ENCODE measurements at places on chromosomes 1 and 21.

DNA sequence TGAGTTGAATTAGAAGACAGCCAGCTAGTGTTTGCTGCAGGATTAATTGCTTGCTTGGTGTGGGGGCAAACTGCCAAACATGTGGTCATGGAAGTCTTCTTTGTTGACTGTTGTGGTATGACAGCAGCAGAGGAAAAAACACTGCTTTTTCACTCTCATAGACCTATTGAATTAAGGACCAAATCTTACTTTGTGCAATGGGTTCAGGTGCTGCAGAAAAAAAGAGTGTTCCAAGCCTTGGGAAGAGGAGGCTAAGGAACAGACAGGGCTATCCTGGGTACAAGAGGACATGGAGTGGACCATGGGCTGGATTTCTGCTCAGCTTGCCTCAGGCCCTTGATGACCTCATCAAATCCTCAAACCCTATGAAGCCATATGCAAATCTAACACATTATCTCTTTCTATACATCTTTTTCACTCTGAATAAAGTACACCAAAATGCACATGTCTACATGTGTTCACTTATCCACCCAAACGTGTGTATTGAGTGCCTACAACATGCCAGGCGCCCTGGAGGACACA is 61.5 kb downstream of the SIPA1L2 start:
- DNase-seq: peak; percentile 25

DNA sequence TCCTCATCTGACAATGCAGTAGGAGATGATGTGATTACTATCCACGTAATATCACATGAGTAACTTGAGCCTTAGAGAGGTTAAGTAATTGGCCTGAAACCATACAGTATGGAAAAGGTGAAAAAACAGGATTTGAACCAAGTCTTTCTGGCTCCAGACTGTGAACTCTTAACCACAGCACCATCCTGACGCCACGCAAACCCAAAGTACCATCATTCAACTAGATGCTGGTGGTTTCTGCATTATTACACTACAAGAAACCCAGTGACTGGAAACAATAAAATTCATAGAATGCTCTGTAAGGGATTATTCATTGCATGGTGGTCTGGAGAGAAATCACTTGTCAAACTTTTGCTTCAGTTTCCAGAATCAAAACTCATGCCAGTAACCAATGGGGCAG is 90.7 kb downstream of the MAB21L3 start:
- DNase-seq: no peak

GRCh38 chr1:183279835-183280234 is 93.8 kb downstream of the LAMC2 start:
- DNase-seq: no peak

GRCh38 chr1:89166705-89167104 is 9.1 kb downstream of the GBP7 start:
- no peak for DNase-seq

GRCh38 chr1:173042806-173043205 is 7.9 kb downstream of the TNFSF18 start:
- no peak for DNase-seq

GRCh38 chr1:192873836-192874235 is 65.0 kb downstream of the RGS2 start:
- no peak for DNase-seq

GRCh38 chr21:23801292-23801691 is 1806.0 kb downstream of the MRPL39 start:
- no peak for DNase-seq

- no peak for DNase-seq
These were observed 528.1 kb downstream of the KIF26B start for GRCh38 chr1:245682638-245683628.

- no peak for DNase-seq
These were observed 12.5 kb downstream of the PDXK start for GRCh38 chr21:43731476-43731875.

DNA sequence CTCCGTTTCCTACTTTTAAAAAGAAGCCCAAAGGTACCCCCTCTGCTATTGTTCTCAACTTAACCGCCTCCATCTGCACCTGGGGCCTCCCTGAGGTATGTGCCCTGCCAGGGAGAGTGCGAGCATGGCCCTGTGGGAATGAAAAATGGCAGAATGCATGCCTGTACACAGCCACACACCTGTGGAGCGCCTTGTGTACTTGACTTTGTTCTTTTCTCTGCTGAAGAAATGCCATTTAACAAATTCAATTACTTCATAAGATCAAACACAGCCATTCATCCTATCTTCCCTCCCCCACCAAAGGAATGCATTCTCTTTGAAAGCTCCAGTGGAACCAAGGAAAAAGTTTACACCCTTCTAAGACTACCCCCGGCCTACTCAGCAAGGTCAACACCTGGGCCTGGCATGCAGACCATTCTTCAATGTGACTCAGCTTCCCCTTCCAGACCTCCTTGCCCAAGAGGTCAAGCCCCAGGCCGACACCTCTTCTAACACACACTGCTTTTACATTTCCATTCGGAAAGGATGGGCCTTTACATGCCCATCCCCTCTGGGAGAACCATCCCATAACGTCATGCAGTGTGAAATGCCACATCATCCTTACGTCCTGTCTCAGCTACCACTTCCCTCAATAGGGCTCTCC is 123.7 kb downstream of the SMYD2 start:
- DNase-seq: no peak

GRCh38 chr1:77888081-77888780 is at the start of gene NEXN:
TSS of gene NEXN (plus strand) at chr1:77888624. CDS start at chr1:77916107, 27,483 bp downstream.
- no peak for DNase-seq

DNA sequence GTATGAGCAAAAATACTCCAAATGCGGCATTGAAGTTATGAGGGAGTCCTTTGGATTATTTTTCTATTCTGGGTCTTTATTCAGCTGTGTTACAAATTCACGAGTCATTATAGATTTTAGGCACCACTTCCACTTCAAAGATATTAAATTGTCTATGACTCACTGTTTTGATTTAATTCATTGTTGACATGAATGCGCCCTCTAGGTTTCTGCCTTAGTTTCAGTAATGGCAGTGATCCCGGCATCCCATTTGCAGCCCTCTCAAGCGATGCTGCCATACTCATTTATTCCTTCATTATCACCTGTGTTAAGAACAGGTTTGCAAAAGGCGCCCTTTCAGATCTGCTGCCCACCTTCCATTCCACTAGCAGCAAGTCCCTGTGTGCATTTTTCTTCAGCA is 14.0 kb downstream of the RSPO1 start:
- DNase-seq: no peak

DNA sequence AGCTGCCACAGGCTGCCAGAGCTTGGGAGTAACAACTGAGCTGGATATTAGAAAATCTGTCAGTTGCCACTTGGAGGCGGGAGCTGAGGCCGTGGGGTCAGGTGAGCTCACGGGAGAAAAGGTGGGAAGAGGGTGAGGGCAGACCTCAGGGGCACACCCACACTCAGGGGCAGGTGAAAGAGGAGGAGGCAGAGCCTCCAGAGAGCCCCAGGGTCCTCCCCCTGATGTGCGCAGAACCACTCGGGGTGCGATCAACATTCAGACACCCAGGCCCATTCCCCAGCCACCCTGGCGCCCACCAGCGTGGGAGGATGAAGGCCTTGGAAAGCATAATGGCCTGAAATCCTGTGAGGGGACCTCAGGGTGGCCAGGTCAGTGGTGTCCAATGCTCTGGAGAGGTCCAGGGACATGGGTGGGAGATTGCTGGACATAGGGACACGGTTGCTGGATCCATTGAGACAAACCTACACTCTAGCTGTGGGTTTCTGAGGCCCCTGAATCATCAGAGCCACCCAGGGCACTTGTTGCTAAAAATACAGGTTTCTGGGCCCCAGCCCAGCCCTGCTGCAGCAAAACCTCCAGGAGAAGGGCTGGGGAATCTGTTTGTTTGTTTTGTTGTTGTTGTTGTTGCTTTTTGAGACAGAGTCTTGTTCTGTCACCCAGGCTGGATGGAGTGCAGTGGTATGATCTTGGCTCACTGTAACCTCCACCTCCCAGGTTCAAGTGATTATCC is 49.4 kb upstream of the GPR153 start:
- DNase-seq: no peak

- DNase-seq: no peak
These were observed 4.9 kb downstream of the LY9 start for GRCh38 chr1:160800645-160801408.

DNA sequence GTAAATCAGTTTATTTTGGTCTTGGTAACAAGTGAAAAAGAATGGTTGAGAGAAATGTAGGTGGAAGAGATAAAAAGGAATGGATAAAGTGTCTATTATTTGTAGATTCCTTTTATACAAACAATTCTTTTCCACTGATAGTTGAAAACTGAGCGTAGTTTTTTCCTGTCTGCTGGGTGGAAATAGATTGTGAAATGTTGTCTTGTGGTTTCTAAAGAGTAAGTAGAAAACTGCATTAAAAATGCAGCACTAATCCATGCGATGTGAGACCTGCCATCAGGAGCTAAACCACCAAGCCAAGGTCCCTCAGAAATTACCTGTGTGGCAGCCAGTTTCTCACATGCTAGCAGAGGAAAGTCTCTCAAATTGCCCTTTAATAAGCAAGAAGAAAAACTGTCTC is 103.2 kb upstream of the SLC44A3 start:
- no peak for DNase-seq

GRCh38 chr1:47894410-47895278 is 102.5 kb downstream of the TRABD2B start:
- no peak for DNase-seq

DNA sequence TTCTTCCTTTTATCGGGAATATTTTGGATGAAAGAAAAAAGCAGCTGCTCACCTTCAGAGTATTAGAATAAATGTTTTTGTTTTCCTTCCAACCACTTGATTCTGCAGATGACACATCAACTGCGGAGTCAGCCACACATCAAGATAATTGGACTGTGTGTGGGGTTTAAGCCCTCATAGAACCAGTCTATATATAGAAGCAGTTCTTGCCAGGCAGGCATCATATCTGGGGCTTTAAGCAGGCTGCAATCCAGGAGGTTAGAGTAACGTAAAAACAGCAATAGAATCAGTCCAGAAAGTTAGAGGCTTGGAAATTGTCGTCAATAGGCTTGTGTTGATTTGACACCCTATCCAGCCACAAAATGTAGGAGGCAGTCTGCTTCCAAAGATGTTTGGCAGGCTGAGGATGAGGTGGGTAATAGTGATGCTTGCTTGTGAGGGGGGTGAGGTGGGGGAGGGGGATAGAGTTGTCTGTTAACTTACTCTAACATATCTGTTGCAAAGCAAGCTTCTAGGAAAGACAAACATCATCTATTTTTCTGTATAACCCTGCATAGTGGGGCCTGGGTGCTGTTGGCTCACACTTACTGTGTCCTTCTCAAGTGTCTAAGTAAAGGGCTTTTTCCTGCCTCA is 64.8 kb downstream of the PEX14 start:
- DNase-seq: peak; percentile 20

GRCh38 chr1:177164380-177165068 is at the start of gene ASTN1:
TSS of gene ASTN1 (minus strand) at chr1:177164712. CDS start at chr1:177164676, 36 bp downstream.
- DNase-seq: no peak

DNA sequence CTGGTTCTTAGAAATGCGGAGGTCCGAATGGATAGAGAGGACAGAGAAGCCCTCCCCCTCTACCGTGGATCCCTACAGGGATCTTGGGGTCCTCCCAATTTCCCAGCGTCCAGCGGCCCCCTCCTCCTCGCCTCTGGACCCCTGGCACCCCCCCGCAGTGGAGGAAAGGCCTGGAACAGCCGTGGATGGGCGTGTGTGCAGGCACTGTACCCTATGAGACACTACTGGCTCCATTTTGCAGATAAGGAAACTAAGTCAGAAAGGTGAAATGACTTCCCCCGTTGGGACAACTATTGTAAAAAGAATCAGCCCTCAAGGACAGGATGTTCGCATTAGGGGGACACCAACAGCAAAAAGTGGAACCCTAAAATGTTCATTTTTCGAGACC is 931 bp upstream of the CLSTN1 start:
- no peak for DNase-seq

DNA sequence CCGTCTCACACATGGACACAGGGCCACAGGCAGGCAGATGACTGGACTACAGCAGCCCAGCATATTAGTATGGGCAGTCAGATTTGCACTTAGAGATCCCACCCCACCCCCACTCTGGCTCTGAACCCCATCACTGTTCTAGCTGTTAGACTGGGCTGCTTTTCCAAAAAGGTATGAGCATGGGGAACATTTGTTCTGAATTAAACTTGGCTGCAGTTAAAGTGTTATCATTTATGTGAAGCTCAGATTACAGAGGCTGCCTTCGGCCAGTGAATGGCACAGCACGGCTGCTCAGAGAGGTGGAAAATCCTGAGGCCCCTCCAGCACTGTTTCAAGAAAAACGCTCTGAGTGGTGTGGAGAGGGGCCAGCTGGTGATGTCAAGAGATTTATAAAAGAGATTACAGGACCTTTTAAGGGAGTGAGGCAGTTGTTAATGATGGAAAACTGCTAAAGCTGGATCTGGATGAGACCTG is 6.9 kb upstream of the NOS1AP start:
- DNase-seq: peak; percentile 62

GRCh38 chr1:68758666-68759209 is 261.9 kb upstream of the DEPDC1 start:
- DNase-seq: no peak

GRCh38 chr1:5959087-5959486 is 33.1 kb downstream of the NPHP4 start:
- no peak for DNase-seq

- DNase-seq: no peak
These were observed 21.7 kb upstream of the PROX1 start for GRCh38 chr1:213966122-213966521.

DNA sequence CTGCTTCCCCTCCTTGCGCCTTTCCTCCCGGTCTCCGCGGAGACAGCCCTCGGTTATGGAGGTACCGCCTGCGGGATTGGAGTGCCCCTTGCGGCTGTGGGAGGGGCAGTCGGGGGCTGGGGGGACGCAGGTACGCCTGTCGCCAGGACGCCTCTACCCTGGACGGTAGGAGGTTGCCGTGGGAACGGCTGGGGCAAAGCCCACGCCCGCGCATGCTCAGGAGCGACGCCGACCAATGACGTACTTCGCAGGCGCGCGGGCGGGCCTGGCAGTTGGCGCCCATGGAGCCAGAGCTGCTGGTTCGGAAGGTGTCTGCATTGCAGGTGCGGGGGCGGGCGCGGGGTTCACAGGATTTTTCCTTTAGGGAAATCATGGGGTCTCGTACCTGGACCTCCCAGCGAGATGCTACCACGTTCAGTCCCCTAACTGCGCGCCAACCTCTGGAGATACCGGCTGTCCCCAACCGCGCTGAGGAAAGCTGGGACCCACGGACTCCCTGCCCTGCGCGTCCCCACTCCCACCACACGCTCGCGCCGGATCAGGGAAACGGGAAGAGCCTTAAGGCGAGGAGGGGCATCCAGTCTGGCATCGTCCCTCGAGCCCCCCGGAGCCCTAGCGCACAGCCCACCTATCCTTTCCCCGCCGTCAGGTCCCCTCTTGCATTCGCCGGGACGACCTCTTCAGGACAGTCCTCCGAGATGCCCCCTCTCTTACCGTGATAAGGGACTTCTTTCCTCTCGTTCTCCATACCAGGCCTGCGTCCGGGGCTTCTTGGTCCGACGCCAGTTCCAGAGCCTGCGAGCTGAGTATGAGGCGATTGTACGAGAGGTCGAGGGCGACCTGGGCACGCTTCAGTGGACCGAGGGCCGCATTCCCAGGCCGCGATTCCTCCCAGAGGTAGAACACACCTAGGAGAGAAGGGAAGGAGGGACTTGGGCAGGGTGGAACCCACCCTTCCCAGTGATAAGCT is at the start of gene IQCC:
Gene IQCC, plus strand, starts transcription at position 271 of the 970 bp plus-strand sequence. Its CDS starts 11 bp downstream, at position 282.
- peak; percentile 49 for DNase-seq

Data from NCI-H446 treated with DMSO at 0.1 percent for 48 hours (cell line).